Stimulated activated naive CD8-positive, alpha-beta T cell treated with anti-CD3 and anti-CD28 coated beads, Interleukin-15, Interleukin-2, amounts not matched to agents 100 U/mL and 50 U/mL, for 24 hours (primary cell): ENCODE measurements at places on chromosomes 2 and 18.

GRCh38 chr2:80361904-80362303 is 57.4 kb upstream of the LRRTM1 start:
- DNase-seq = no peak

GRCh38 chr2:215748446-215748845 is 264.9 kb downstream of the MREG start:
- DNase-seq = no peak

DNA sequence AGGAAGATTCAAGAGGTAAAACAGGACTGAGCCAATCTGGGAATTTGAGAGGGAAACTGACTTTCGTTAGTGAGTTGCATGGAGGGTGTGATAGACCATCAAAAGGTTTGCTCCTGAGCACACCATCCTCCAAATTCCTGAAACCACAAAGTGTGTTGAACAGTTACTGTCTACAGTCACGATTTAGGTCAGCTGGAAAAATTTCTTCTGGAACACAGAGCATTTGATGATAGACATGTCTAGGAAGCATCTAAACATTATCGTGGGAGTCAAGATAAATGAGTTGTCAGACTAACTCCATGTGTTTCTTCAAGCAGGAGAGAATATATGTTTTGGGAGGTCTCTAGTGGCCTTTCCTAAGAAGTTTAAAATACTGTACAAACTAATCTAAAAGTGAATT is 449.4 kb upstream of the SLC14A2 start:
- no peak for DNase-seq

DNA sequence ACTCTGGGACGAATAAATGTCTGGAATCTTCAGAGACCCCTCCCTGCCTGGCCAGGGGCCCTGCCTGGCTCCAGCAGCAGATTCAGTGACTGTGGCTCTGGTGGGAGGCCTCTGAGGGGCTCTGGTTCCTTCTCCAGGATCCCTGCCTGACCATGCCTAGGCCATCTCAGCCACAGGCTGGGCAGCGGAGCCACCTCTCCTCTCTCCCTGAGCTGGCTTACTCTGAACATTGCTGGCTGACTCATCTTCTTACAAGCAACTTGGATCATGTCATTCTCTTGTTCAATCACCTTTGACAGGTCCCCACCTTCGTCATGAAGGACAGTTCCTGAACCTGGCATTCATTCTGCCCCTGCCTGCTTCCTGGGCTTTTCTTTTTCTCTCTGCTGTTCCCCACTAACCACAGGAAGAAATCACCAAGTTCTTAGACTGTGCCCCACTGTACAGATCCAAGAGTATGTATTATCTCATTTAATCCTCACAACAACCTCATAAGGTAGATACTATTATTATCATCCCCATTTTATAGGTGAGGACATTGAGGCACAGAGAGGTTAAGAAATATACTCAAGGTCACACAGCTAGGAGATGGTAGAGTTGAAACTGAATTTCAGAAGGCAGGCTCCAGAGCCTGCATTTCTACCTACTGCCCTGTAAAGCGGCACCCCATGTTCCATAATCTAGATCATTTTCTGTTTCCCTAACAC is 155.5 kb upstream of the SMAD2 start:
- DNase-seq = no peak

DNA sequence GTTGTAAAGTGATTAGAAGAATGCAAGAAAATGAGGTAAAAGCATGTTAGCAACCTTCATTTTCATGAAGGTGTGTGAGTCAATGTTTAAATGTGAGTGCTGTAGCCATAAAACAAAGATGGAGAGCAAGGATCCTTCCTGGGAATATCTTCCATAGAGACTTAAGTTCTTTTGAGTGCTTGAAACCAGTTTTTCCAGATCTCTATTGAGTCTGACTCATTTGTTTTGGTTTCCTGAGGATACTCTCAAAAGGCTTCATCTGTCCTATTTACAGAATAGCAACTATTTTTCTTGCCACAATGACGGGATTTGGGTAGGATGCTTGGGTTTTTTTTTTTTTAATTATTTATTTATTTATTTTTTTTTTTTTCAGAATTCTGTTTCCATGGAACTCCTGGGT is 45.9 kb upstream of the ASB1 start:
- no peak for DNase-seq

GRCh38 chr2:19048593-19049266 is 309.7 kb downstream of the OSR1 start:
- no peak for DNase-seq

GRCh38 chr2:209445485-209445884 is 21.6 kb downstream of the MAP2 start:
- no peak for DNase-seq

GRCh38 chr18:54672846-54673475 is 81.9 kb downstream of the DYNAP start:
- no peak for DNase-seq

DNA sequence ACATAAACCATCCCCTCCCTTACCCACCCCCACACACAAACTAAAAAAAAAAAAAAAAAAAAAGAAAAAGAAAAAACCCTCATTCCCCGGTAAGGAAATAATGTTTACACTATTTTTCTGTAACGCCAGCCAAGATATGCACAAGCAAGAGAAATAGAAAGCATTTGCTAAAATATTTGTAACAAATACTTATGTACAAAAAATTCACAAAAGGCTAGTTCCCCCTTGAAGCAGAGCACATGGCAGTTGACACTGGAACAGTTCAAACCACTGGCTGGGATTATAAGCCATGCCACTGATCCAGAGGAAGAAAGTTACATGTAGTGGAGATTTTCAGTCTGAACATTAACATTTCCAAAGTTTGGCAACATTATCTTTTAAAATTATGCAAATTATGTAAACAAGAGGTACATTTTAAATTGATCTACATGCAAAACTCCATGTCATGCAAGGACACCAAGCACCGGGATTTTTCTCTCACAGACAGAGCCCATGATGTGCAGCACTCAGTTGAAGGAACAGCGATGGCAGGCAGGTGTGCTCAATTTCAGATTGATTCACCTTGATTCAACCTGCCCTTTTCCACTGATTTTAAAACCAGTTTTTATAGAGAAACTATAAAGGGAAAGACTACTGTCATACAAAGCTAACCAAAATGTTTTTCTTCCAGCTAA is 21.4 kb downstream of the PNO1 start:
- DNase-seq = no peak

DNA sequence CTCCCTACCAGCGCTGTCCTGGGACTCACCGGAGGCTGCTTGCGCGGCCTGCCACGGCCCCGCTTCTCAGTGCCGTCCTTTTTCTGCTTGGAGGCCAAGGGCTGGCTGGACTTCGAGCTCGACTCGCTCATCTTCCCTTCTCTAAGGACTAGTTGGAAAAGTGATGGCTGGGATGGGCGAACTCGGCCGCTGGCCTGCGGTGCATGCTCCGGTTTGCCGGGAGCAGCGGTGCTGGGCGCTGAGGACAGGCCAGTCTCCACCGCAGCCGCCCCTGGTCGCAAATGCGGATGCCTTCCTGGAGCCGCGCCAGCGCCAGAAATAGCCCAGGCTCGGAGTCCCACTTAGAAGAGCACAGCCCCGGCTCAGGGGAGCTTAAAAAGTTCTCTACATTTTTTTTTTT is 3.1 kb downstream of the C2orf81 start:
- DNase-seq = no peak

- DNase-seq = no peak
Measured at GRCh38 chr2:242060212-242060835, 190.8 kb downstream of the RTP5 start.

DNA sequence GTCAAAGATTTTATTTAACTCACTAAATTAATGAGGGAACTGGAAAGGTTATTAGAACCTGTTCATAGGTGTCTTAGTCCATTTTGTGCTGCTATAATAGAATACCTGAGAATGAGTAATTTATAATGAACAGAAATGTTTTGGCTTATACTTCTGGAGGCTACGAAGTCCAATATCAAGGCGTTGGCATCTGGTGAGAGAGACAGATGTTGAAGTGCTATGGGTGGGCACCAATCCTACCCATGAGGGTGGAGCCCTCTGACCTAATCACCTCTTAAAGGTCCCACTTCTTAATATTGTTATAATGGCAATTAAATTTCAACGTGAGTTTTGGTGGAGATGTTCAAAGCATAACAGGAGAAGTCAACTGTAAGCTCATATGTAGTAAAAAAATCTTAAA is 5.1 kb downstream of the RPIA start:
- no peak for DNase-seq

GRCh38 chr18:56391931-56392590 is 246.3 kb downstream of the TXNL1 start:
- no peak for DNase-seq

DNA sequence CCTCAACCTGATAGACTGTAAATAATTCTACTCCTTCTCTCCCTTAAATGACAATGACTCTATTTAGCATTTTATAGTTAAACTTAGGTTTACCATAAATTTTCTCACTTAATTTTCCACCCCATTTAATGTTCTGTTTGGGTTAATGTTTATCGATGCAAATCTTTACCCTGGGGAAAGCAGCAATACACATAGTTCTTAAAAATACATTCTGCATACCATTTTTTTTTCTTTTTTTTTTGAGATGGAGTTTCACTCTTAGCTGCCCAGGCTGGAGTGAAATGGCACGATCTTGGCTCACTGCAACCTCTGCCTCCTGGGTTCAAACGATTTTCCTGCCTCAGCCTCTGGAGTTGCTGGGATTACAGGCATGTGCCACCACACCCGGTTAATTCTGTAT is 14.0 kb downstream of the STAM2 start:
- no peak for DNase-seq

- no peak for DNase-seq
Measured at GRCh38 chr2:62036761-62037250, 131.3 kb downstream of the COMMD1 start.

- DNase-seq = no peak
Measured at GRCh38 chr2:202529389-202529788, 105.4 kb upstream of the FAM117B start.

GRCh38 chr18:36327352-36328316 is 30.1 kb downstream of the FHOD3 start:
- DNase-seq = no peak

DNA sequence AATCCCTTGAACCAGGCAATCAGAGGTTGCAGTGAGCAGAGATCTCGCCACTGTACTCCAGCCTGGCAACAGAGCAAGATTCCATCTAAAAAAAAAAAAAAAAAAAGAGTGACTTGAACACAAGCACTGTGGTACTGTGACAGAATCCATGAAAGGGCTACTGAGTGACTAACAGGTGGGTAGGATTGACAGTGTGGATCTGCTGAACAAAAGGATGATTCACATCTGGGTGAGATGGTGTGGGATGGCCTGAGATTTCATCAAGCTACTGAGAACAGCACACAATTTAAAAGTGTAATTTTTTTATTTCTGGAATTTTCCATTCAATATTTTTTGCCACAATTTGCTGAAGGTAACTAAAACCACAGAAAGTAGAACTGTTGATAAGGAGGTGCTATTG is 13.3 kb upstream of the SP3 start:
- no peak for DNase-seq

DNA sequence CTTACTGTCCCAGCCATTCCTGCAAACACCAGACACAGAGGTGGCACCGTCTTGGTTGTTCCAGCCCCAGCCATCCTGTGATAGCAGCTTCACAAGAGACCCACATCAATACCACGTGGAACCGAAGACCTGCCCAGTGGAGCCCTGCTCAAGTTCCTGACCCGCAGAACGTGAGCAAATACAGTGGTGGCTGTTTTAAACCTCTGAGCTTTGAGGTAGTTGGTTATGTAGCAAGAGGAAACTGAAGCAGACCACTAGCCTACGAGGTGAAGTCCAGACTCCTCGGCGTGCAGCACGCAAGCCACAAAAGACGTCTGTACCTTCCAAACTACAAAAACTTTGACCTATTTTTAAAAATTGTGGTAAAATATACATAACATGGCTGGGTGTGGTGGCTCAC is 96.1 kb upstream of the ODC1 start:
- DNase-seq = peak; percentile 34

DNA sequence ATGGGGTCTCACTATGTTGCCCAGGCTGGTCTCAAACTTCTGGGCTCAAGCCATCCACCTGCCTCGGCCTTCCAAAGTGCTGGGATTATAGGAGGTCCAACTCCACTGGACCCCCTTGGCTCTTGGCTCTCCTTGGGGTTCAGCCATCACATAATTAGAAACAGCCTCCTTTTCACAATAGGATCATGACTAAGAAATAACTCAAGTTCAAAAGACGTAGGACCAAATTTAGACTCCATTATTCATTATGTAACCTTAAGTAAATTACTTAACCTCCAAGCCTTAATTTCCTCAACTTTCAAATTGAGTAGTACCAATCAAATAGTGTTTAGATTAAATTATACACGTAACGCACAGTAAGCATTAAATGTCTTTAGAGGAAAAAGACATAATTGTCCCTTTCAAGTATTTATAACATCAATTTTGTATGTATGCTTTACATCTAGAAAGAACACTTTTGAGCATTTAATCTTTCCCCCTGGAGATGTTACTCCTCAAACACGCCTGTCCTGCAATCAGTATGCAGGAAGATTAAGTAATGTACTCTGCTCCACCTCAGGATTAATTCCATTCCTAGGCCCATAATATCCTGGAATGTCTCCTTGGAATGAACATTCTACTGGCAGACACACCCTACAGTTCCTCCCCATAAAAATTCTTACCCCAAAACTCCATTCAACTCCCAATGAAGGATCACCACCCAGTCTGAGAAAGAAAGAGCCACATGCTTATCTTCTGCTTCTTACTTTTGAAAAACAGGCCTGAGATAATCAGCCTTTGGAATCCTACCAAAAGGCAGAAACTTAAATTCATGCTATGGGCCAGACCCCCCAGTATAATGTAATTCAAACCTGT is 49.1 kb downstream of the COBLL1 start:
- DNase-seq = no peak

GRCh38 chr18:48754559-48754958 is 196.2 kb downstream of the SMAD7 start:
- DNase-seq = no peak

GRCh38 chr2:5020116-5020875 is 671.9 kb upstream of the SOX11 start:
- no peak for DNase-seq

- peak; percentile 74 for DNase-seq
Measured at GRCh38 chr2:174787487-174788205, 23.4 kb upstream of the CHRNA1 start.

GRCh38 chr2:136286423-136286822 is 168.5 kb upstream of the CXCR4 start:
- no peak for DNase-seq

GRCh38 chr18:63197246-63197869 is 122.2 kb downstream of the BCL2 start:
- DNase-seq = no peak

DNA sequence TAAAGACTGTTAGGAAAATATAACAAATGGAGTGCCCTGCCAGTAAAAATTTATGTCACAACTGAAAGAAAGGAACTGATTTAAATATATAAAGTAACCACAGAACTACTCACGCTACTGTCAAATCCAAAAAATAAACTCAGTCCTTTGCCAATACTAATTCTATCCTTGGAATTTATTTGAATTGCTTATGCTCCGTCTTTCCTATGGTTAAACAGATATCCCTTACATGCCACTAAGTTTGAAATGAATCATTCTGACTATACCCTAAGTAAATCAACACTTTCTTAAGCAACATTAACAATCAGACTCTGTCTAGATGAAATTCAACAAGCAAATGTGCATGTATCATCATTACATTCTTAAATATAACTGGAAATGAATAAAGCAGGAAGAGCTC is 9.8 kb downstream of the HNRNPLL start:
- no peak for DNase-seq

- DNase-seq = peak; percentile 6
Measured at GRCh38 chr2:208255557-208256106, 761 bp upstream of the IDH1 start.
